ENCODE measurements at places on chromosomes 6 and 20. TPM values are rescaled to one million over a fixed set of nuclear protein-coding genes. Genes with fewer than 3 reads are reported as not detected.

The CDYL gene
- total RNA-seq: 30.5 TPM

The TRIM31 gene
- total RNA-seq: not detected

The PBOV1 gene
- total RNA-seq: not detected

The TRIM15 gene
- not detected for total RNA-seq

The CAGE1 gene
- 0.08 TPM for total RNA-seq

The GPR6 gene
- total RNA-seq: not detected

The NHLRC1 gene
- 0.20 TPM for total RNA-seq

The TSBP1 gene
- total RNA-seq: not detected

The SOX18 gene
- total RNA-seq: 0.25 TPM

The TPX2 gene
- total RNA-seq: 138 TPM

All from activated CD4-positive, alpha-beta memory T cell treated with anti-CD3 and anti-CD28 coated beads, Interleukin-2, amount 10 ng/mL, durations not matched to agents 7 days and 5 days (primary cell).